ENCODE measurements at places on chromosomes 3 and 15.
A peak's percentile ranks its signal among the peaks of the same experiment; 100 is the strongest.

- no peak for DNase-seq
Observed at GRCh38 chr3:122681284-122681973, 790 bp downstream of the PARP14 start.

DNA sequence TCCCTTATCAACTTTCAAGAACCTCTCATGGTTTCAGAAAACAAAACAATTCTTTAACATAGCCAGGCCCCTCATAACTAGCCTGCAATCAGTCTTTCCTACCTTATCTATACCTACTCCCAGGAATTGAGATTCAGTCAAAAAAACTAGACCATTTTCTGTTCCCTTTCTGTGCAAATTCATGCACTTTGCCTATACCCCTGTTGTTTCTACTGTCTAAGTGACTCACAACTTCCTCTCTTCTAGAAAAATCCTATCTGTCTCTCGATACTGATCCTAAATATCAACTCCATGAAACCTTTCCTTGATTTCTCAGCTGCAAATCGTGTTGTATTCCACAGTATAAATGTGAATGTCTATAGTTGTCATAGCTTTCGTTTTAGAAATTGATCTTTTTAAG, 10.9 kb upstream of the IL1RAP start:
- no peak for DNase-seq

DNA sequence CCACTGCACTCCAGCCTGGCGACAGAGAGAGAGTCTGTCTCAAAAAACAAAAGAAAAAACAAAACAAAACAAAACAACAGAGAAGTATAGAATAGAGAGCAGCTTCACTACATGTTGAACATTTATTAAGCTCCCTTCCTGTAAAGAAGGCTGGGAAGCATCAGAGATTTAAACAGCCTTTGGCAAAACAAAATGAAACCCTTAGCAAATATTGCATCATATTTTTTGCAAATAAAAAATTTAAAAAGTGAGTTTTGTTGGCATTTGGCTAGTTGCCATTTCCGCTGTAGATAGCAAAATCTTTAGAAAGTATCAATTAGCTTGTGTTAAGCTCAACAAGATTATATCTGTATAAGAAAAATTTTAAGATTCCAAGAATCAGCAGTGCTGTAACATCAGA, 151.2 kb downstream of the SERPINI1 start:
- DNase-seq = peak; percentile 18

DNA sequence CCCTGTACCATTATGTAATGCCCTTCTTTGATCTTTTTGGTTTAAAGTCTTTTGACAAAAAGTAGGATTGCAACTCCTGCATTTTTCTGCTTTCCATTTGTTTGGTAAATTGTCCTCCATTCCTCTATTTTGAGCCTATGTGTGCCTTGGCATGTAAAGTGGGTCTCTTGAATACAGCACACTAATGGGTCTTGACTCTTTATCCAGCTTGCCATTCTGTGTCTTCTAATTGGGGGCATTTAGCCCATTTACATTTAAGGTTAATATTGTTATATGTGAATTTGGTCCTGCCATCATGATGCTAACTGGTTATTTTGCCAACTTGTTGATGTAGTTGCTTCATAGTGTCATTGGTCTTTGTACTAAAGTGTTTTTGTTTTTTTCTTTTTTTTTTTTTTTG, 32.4 kb downstream of the CMC1 start:
- no peak for DNase-seq

DNA sequence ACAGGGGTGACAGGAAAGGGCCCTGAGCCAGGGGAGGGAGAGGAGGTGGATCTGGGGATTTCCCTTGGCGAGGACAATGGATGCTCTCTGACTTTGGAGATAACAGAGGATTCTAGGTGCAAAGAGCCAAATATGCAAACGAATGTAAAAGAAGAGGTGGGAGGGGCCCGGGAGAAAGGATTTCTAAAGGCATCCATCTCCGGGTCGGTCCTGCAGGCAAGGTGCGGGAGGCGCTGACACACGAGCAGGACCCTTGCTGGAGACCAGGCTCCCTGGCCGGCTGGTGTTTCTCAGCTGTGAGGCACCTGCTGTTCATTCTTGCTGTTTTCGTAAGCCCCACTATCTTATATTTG, 115.2 kb upstream of the TLE3 start:
- DNase-seq = no peak

GRCh38 chr15:90871139-90871715, 2.8 kb downstream of the FURIN start:
- peak; percentile 30 for DNase-seq

GRCh38 chr3:136708333-136708985, 43.7 kb downstream of the STAG1 start:
- no peak for DNase-seq

All from fibroblast of skin of right quadriceps (primary cell).